ENCODE measurements at places on chromosomes 2 and 18.
A peak's percentile ranks its signal among the peaks of the same experiment; 100 is the strongest.

- no peak for DNase-seq
Measured at GRCh38 chr2:44079686-44080085, 83.9 kb upstream of the LRPPRC start.

GRCh38 chr18:22778996-22779395 is 154.1 kb upstream of the RBBP8 start:
- no peak for DNase-seq

DNA sequence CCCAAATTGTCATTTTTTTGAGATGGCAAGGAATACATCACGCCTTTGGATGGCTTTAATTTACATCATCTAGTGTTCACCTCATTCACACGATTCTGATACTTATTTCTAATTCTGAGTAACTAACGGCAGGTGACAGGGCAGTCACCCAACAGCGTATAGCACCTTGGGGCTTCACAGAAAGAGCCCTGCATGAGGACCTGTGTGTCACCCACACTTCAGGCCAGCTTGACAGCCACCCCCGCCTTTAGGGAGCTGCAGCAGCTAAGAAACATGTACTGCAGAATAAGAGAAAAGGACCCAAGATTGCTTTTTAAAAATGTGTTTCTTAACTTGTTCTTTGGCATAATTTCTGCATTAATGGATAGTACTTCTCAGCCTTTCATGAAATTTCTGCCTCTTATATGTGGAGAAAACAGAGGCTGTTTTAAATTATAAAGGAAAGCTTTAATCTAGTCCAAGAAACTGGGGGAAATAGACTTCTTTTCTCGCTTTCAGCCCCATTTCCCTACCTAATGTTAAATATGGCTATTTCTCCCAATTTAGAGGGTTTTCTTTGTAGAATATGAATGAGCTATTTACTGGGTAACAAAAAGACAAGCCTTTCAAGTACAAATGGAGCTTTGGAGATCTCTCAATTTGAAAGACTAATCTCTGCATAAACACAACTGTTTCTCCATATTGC is 245.1 kb downstream of the LDLRAD4 start:
- DNase-seq = no peak

- DNase-seq = no peak
Measured at GRCh38 chr2:104026725-104027124, 827.2 kb upstream of the POU3F3 start.

DNA sequence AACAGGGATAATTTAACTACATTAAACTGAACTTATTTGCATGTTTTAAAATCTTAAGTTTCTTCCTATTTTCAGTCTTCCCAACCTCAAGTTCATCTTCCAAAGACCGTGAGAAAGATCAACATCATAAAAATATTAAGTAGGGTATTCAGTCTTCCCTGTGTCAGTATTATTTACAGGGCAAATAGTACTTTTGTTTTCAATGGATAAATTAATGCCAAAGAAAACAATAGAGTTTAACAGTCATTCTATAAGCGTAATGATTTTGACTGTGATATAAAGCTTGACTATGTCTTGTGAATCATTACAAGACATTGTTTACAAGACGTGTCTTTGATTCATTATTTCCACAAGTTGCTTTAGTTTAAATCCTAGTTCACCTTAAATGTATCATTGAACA is 48.0 kb upstream of the NRXN1 start:
- no peak for DNase-seq

DNA sequence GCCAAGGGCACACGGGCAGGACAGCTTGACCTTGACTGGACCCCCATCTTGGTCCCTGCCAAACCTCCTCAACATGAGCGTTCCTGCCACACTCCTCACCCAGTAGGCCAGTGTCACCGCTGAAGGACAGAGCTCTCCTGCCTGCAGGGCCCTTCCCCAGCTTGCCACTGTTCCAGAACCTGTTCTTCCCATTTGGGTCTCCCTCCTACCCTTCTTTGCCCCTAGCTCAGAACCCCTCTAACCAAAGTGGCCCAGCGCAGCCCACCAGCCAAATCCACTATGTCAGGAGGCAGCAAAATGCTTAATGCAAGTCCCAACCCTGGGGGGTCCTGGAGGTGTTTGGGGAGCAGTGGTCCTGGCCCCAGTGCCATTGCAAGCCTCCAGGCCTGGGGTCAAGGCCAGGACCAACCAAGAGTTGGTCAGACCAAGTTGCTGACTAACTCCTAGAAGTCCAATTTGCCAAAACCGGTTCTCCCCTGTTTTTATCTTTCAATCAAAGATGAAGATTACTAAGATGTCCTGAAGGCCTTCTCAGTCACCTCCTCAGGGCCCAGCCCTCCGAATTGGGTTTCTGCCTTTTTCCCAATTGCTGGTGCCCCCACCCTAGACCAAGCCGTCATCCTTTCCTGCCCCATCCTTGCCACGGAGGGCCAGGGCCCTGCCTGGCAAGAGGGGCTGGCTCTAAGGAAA is 4.5 kb upstream of the ASPRV1 start:
- DNase-seq = no peak

- DNase-seq = no peak
Measured at GRCh38 chr2:55627915-55628314, 10.5 kb upstream of the PPP4R3B start.

GRCh38 chr2:74464406-74464805 is 776 bp downstream of the MOGS start:
- no peak for DNase-seq

DNA sequence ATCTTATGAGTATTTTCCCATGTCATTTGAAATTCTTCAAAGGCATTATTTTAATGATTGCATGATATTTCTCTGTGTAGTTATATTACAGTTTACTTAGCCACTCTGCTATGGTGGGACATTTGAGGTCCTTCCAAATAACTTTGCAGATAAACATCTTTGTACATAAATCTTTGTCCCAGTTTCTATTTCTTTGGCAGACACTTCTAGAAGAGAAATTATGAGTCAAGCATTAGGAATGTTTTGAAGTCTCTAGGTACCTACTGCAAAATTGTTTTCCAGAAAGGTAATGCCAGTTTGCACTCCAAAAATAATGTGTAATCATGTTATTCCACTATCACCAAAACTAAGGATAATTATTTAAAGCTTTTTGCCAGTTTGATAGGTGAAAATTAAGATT is 149.7 kb downstream of the EN1 start:
- no peak for DNase-seq

GRCh38 chr2:168119515-168120141 is 127.8 kb downstream of the STK39 start:
- no peak for DNase-seq

DNA sequence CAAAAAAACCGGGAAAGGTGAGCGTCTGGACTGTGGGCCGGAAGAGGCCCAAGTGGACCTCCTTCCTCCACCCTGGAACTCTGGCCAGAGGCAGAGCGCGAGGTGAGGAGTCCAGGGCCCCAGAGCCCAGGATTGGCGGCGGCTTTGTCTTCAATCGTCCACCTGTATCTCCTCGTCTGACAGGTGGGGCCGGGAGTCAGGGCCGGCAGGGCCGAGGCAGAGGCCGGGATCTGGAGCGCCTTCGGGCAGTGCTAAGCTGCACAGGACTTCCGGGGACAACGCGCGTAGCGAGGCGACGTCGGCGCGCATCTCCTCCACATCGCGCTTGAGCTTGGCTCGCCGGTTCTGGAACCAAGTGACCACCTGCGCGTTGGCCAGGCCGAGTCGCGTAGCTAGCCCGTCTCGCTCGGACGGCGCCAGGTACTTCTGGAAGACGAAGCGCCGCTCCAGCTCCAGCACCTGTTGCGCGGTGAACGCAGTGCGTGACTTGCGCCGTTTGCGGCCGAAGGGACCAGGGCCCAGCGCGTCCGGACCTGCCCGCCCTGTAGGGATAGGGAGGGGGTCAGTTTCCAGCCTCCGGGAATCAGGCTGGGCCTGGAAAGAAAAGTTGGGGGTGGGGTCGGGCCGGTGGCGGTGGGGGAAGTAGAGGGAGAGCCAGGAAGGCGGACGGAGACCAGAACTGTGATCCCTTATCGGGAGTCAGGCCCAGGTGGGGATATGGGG is 1.5 kb downstream of the LBX2 start:
- no peak for DNase-seq

DNA sequence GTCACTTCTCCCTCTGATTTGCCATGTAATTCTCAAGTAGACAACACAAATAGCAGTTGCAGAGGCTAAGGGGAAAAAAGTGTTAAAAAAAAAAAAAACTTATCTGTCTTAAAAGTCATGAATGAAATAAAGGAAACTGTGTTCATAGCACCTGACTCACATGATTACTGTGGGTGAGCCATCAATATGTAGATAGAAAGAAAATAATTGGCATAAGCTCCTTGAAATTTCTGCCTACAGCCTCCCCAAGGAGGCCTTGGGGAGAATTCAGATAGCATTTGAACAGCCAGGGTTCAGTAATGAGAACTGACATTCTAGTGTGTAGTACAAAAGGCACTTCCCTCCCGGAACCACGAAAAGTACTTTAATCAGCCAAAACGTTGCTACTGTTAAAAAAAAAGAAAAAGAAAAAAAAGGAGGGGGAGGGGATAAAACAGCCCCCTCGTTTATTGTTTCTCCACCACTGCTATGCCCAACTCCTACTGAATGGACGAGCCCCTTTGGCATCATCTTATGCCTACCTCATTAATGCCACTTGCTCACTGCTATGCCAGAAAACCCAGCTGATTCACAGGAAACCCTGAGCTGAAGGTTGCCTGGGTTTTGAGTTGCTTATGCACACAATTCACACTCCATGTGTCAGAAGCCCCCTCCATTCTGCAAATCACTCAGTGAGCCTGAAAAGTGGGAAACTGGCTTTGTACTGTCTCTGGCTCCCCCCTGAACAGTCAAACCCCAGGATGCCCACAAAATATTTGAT is 65.5 kb upstream of the KLF7 start:
- no peak for DNase-seq

DNA sequence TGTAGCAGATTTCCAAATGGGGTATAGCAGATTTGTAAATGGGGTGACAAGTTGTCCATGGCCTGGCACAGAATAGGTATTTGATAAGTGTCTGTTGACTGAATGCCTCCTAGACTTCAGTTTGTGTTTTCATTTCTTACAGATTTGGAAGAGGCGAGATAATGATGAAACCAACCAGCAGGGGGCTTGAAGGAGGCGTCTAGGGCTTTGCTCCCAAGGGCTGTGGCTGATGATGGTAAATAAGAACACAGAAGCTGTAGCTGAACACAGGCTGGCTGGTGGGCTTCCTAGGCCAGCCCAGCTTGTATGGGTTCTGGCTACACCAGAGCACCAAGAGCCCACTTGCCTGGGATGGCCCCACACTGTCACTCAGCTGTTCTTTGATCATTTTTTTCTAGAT is 19.4 kb downstream of the SFTPB start:
- DNase-seq = peak; percentile 3

- DNase-seq = no peak
Measured at GRCh38 chr2:1795261-1796231, 51.2 kb upstream of the PXDN start.

- no peak for DNase-seq
Measured at GRCh38 chr2:178924817-178925216, 117.6 kb upstream of the TTN start.

DNA sequence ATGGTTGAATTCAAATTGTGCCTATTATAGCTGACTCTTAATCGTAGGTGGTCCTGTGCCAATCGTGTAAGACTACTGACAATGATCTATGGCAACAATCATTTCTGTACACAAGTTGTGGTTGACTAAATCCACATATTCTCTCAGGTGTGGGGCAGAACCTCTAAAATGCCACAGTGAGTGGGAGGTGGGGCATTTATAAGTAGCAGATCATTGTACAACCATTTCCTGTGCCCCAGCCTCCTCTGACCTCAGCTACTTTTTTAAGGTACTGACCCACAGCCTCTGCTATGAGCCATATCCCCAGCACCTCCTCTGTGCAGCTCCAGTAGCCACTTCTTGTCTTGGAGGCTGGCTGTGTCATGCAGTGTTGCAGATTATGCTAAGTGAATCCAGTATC is 48.6 kb upstream of the RAPH1 start:
- no peak for DNase-seq

- no peak for DNase-seq
Measured at GRCh38 chr2:19895535-19895934, 6.2 kb downstream of the TTC32 start.

DNA sequence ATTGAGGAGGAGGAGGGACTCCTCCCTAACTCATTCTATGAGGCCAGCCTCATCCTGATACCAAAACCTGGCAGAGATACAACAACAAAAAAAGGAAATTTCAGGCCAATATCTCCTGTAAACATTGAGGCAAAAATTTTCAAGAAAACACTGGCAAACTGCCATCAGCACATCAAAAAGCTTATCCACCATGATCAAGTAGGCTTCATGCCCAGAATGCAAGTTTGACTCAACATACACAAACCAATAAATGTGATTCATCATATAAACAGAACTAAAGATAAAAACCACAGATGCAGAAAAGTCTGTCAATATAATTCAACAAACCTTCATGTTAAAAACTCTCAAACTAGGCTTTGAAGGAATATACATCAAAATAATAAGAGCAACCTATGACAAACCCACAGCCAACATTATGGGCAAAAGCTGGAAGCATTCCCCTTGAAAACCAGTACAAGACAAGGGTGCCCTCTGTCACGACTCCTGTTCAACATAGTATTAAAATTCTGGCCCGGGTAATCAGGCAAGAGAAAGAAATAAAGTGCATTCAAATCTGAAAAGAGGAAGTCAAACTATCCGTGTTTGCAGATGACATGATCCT is 1014.3 kb downstream of the CBLN2 start:
- no peak for DNase-seq

DNA sequence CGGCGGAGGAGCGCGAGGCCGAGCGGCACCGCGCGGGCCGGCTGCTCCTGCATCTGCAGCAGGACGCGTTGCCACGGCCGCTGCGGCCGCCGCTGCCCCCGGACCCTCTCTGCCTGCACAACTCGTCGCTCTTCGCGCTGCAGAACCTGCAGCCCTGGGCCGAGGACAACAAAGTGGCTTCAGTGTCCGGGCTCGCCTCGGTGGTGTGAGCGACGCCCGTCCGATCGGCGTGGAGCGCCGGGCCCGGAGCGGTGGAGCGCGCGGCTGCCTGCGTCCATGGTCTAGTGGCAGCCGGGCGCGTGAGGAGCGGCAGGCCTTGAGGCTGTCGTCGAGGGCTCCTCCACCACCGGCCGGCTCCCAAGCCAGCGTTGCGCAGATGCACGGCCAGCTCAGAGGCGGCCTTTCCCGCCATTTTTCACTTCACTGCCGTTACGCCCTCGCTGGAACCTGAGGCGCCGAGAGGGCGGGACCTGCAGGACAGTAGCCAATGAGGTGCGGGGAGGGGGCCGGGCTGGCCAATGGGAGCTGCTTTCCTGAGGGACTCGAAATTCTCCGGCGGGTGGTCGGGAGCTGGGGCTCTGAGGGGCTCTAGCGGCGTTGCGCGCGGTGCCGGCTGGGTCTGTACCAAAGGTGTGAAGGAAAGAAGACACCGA is 1.9 kb downstream of the TLX2 start:
- DNase-seq = peak; percentile 67

GRCh38 chr2:46375566-46376125 is 78.4 kb downstream of the EPAS1 start:
- no peak for DNase-seq

DNA sequence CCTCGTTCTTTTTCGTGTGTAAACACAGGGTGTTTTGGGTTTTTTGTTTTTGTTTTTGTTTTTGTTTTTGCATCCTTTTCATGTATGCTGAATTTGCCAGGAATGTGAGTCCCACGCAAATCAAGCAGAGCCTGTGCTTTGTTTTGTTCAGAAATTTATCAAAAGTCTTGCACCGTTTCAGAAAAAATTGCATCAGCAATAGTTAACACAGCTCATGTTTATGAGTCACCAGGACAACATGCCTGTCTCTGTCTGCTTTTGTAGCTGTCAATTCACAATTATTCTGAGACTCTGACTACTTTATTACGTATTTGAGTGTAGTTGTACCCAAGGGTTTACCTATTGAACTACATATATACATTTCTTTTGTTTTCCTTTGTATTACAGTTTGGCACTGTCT is 38.3 kb downstream of the MRPL44 start:
- no peak for DNase-seq

GRCh38 chr2:152071092-152071491 is 27.8 kb downstream of the CACNB4 start:
- no peak for DNase-seq
